NCI-H1694 treated with DMSO at 0.1 percent for 48 hours (cell line): ENCODE measurements at places on chromosomes 2 and 18.

- DNase-seq = no peak
Observed at GRCh38 chr2:116582850-116583249, 1231.6 kb upstream of the DDX18 start.

DNA sequence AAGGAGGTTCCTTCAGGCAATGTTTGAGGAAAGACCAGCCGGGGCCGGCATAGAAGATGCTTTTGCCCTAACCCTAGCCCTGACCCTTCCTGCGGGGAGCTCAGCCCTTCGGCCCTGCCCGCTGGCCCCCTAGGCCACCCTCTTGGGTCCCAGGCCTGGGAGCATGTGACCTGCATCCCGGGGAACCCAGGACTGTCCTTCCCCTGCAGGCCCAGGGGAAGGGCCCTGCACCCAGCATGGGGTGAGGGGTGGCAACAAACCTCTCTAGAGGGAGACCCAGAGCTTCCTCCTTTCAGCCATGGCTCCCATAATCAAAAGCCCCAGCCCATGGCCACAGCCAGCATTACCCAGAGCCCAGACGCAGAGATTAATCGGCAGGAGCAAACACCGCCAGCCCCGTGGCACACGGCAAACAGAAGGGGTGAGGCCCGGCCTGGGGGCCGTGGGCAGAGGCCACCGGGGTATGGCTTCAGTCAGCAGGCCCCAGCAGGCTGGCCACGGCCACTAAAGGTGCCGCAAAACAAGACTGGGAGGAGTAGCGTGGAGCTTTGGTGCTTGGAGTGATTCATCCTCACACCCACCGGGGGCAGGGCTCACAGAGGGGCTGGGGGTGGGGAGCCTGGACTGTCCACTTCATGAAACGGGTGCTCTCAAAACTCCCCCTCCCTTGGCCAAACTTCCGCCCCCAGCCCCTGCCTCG lies 61.6 kb upstream of the HPCAL1 start:
- DNase-seq = no peak

GRCh38 chr18:35334821-35335220 lies 9.4 kb downstream of the ZNF24 start:
- DNase-seq = no peak

DNA sequence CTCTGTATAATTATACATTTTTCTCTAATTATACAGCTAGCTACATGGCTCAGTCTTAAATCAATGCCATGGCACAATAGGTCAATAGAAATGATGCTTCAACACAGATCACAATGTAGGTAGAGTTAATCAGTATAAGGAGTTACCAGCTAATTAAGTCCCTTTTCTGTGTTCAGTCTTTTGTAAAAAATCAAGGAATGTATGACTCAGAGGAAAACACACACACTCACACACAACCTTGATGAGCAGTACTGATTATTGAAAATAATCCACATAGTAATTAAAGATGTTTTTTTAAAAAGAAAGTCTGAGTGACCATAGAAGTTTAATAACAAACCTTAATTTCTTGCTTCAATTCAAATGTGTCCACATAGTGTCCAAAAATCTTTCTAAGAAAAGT lies 691.3 kb downstream of the LRP1B start:
- DNase-seq = no peak

GRCh38 chr2:212477571-212477970 lies 61.0 kb downstream of the ERBB4 start:
- peak; percentile 98 for DNase-seq

DNA sequence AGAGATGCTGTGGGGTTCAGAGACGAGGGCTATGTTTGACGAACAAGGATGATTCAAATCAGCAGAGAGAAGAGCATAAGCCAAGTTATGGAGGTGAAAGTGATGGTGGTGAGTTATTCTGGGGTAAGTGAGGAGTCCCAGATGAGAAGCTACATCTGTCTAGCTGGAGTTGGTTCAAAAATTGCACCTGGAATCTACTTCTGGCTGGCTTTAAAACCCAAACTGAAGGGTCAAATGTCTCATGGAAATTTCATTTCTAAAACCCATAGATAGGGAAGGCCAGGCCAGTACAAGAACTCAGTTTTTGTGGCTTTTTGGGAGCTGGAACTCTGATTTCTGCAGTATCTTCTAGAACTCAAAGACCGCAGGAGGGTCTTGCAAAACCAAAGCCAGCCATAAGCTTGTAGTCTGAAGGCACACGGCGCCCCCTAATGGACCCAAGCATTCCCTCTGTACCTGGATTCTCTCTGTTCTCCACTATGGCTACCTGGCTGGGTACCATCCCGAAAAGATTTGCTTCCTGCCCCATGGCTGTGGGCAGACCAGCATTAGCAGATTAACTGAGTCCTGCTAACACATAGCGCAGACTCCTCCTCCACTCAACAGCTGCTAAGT lies 229.1 kb upstream of the SLC14A2 start:
- peak; percentile 35 for DNase-seq

DNA sequence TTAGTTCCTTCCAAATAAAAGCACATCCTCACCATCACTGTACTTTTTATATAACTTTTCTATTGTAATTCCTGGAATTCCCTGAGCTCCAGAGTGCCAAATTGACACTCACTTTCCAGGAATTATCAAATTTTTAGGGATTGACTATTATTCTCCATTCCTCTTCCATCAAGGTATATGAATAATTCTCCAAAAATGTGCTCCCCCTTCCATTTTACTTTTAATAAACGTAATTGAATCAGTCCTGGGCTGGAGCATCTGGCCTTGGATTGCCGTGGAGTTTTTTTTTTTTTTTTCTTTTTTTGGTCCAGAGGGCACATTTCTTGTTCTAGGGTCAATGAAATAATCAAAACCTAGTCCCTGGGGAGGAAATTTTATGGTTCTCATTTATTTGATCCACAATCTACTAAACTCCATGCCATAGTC lies 304.3 kb downstream of the CDCA7 start:
- DNase-seq = no peak

DNA sequence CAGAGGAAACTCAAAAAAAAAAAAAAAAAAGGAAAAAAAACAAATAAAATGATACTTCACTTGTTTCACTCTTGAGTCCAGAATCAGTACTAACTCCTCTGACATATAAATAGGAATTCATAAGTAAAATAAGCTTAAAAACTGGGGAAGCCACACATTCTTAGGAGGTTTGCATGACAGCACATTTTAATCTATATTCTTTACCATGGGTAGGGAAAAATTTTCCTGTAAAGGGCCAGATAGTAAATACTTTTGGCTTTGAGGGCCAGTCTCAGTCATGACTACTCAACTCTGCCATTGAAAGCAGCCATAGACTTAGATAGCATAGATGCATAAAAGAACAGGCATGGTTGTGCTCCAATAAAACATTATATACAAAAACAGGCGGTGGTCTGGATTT lies 145.2 kb downstream of the BCL11A start:
- DNase-seq = no peak
